ENCODE measurements at places on chromosomes 6 and 20.

DNA sequence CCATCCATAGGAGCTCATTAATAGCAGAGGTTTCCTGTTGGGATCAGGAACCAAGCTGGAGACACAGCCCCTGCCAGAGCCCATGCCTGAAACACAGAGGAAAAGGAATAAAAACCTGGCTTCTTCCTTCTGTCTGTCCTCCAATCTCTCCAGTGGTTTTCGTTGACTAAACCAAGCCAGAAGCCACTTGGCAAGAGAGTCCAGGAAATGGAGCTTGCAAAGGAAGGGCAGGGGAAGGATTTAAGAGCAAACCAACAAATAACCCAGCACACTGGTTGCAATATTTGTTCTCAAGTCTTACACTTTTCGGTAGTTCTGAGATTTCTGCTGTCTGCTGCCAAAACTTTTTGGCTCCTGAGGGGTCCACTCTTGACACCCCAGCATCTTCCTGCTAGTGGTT lies 137.0 kb upstream of the BMP2 start:
- no peak for DNase-seq

- DNase-seq = no peak
Observed at GRCh38 chr20:37072293-37073196, 23.3 kb downstream of the RBL1 start.

DNA sequence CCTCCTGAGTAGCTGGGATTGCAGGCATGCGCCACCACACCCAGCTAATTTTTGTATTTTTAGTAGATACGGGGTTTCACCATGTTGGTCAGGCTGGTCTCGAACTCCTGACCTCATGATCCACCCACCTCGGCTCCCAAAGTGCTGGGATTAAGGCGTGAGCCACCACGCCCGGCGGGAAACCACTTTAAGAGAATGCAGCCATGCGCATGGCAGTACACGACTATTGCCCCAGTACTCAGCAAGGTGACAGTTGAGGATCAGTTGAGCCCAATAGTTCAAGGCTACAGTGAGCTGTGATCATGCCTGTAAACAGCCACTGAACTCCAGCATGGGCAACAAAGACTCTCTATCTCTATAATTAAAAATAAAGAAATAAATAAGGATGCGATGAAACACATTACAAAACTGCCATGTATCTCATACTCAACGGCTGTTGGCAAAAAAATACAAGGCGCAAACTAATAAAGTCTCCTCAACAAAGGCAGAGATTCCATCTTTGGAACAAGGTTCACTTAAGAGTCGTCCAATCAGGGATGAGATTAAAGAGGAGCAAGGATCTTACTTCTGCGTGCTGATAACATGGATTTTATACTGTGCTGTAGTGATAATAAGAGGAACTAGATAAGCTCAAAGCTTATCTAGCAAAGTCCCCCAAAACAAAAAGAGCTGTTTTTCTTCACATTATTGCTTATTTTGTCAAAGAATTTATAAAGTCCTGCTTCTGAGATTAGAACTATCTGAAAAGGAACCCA lies 51.1 kb downstream of the STAU1 start:
- DNase-seq = no peak

- no peak for DNase-seq
Observed at GRCh38 chr6:12666886-12667285, 49.7 kb upstream of the PHACTR1 start.

DNA sequence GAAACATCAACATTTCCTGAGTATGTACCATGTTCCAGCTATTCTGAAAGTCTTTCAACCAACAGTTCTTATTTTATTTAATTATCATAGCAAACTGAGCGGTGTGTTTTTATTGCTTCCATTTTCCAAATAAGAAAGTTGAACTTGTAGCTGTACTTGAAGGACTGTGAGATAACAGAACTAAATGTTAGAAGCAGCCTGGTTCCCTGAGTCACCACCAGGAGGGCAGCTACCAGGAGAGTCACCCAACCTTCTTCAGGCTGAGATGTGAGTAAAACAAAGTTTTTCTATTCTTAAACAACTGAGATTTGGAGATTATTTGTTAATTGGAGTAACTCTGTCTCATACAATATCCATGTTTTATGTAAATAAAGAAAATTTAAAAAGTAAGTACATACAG lies 403.4 kb downstream of the PKHD1 start:
- no peak for DNase-seq

DNA sequence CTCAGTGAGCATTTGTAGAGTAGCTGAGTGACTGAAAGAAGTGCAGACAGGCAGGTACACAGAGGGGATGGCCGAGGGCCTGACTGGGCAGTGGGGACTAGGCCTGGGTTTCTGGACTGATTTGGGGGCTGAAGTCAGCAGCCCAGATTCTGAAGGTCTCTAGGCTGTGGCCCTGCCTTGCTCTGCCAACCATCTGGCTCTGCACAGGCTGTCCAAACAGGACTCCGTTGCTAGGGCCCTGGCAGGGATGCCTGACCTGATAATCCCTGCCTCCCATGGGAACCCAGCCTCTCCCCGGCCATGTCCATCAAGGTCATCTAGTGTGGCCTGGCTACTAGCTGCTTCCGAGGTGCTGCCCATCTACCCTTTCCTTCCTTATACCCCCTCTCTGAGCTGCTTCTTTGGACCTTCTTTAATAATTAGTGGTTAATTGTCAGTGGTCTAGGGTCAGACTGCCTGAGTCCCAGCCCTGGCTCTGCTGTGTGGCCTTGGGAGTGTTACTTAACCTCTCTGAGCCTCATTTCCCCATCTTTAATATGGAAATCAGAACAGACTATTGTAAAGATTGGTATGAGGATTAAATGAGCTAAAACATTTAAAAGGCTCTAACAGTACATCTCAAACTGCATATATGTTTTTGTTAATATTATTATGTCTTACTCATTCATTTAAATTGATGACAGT lies 137.9 kb downstream of the VEGFA start:
- no peak for DNase-seq

- no peak for DNase-seq
Observed at GRCh38 chr20:41715526-41715925, 97.3 kb upstream of the CHD6 start.

GRCh38 chr6:50543666-50544065 lies 169.7 kb upstream of the TFAP2D start:
- no peak for DNase-seq

GRCh38 chr6:141028791-141029280 lies 1103.9 kb upstream of the GJE1 start:
- no peak for DNase-seq

- no peak for DNase-seq
Observed at GRCh38 chr20:31818376-31818908, 714 bp upstream of the MYLK2 start.

GRCh38 chr6:40334496-40335270 lies 252.5 kb downstream of the LRFN2 start:
- DNase-seq = no peak

- no peak for DNase-seq
Observed at GRCh38 chr20:37529968-37530600, 2.4 kb upstream of the BLCAP start.

- no peak for DNase-seq
Observed at GRCh38 chr6:109300874-109301273, 81.4 kb downstream of the CD164 start.

DNA sequence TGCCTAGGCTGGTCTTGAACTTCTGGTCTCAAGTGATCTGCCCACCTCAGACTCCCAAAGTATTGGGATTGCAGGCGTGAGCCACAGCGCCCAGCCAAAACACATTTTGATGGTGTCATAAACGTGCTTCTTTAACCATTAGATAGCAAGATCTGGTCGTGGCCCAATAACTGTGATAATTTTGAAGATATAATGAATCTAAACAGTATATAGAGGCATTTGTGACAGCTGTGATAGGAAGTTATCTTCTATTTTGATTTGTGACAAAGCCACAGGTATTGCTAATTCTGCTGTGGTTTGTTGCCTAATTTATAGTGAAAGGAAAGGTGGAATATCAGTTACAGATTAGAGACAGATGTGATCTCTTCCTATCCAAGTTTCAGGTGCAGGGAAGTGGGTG lies 695 bp upstream of the OXT start:
- no peak for DNase-seq

DNA sequence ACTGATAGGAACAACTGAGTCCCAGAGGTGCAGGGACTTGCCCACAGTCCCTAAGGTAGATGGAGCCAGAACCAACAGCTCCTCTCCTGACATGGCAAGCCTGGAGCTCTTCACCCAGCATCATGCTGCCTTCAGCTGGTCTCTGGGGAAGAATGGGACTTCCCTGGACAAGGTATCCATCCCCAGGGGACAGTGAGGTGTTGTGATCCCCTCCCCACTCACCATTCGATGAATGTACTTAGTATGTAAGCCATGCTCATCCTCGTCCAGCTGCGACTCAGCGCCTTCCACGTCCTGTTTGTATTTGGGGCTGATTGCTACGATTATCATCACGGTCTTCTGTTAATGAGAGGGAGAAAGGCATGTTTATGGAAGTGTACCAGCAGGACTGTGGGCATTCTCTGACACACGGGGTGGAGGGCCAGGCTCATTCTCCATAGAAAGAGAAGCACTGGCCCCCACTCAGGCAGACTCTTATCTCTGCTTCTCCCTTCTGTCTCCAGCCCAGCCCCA lies 39.4 kb downstream of the TRAF3IP2 start:
- no peak for DNase-seq

- no peak for DNase-seq
Observed at GRCh38 chr20:57089699-57090144, 176.7 kb downstream of the BMP7 start.

DNA sequence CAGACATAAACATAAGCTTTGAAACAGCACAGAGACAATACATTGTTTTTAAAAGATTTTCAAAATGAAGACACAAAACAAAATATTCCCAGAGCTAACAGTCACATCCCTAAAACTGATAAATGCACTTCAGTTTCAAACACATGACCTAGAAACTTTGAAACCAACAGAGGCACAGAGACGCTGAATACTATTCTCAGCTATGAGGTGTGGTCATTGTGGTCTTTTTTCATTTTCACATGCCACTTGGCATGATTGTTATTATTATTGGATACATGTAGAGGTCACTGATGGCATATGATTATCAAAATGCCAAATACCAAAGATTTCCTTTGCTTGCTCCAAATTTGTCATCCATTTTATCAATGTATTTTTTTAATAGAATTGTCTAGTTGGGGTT lies 306.9 kb downstream of the QKI start:
- DNase-seq = no peak

DNA sequence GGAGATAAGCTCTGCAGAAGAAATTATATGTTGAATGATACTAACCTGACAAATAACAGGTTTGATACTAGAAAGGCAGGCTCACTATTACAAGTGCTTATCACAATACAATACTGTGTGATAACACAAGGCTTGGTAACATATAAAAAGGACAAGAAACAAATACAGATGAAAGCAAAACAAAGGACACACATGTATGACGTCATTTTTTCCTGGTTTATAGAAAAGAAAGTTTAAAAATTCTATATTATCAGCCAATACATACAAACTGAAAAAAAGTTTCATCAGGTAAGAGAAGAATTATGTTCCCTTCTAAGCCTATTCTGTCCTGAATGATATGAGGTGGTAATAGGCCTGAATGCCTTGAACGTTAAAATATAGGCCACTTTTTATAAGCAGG lies 32.3 kb upstream of the MCM9 start:
- no peak for DNase-seq

DNA sequence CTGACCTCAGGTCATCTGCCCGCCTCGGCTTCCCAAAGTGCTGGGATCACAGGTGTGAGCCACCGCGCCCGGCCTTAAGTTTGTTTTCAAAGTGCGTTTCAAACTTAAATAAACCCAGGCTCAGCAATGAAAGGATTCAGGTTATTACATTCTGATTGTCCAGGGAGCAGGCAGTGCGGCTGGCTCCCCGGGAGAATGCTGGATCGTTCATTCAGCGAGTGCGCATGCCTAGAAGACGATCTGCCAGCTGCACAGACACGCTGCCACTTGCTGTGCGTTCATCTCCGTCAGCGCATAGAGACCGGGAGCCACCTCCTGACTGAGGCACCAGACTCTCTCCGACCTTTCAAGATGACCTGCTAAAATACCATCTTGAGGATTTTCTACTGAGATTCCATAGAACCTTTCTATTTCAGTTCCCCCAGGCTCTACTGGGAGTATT lies 163.9 kb upstream of the ZNF217 start:
- no peak for DNase-seq

- DNase-seq = no peak
Observed at GRCh38 chr20:55386686-55387085, 618.6 kb downstream of the CBLN4 start.

GRCh38 chr20:38537176-38537575 lies 43.8 kb upstream of the ADIG start:
- DNase-seq = no peak

- DNase-seq = no peak
Observed at GRCh38 chr6:14271789-14272736, 154.5 kb downstream of the CD83 start.

DNA sequence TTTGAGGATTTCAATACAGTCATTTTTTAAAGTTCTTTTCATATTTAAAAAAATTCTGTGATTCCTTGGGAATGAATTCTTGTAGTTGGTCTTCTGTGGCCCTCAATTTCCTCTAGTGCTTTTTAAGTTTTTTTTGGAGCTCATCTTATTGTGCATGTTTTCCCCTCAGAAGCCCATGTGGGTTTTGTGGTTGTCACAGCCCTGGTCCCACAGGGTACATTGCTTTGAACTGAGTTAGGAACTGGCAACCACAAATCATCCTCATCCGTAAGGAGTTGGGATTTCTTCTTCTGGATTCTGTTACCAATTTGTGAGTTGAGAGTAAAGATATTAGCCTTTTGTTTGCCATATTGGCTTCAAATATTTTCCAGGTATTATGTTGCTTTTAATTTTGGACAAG lies 89.9 kb downstream of the AKAP7 start:
- no peak for DNase-seq

DNA sequence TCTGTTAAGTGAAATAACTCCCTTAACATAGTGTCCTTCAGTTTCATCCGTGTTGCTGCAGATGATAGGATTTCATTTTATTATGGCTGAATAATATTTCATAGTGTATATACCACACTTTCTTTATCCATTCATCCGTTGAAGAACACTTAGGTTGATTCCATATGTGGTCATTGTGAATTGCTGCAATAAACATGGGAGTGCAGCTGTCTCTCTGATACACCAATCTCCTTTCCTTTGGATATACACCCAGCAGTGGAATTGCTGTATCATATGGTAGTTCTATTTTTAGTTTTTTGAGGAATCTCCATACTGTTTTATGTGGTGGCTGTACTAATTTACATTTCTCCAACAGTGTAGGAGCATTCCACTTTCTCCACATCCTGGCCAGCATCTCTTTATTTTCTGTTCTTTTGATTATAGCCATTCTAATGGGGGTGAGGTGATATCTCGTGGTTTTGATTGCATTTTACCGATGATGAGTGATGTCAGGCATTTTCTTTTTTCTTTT lies 193.2 kb downstream of the SLC16A10 start:
- DNase-seq = no peak

GRCh38 chr6:10343320-10343719 lies 71.6 kb downstream of the TFAP2A start:
- no peak for DNase-seq

DNA sequence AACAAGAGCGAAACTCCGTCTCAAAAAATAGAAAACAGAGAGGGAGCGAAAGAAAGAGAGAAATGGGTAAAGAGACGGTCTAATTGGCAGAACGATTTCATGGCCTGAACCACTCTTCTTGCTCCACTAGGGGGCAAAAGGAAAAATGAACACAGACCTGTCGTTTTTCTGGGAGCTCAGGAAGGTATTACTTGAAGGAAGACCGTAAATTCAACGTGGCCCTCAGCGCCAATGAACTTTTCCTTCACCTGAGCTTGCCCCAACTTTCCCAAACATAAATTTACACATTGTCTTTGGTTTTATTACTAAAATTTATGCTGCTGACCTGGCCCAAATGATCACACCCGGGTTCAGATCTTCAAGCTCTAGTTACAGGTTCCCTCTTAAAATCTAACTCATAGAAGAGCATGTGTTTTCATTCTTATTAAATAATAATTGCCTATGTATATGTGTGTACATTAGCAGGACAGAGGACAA lies 67.3 kb downstream of the ATP9A start:
- DNase-seq = no peak
